Transverse colon (tissue), 4 donors: ENCODE measurements at places on chromosomes 7 and 10. TPM values are rescaled to one million over a fixed set of nuclear protein-coding genes. Genes with fewer than 3 reads are reported as not detected.

CRHR2 gene
- total RNA-seq = not detected

EVX1 gene
- not detected for total RNA-seq

POLR1F gene
- 7.5 TPM for total RNA-seq

MAT1A gene
- not detected for total RNA-seq

CLCN1 gene
- not detected for total RNA-seq

GPR26 gene
- not detected for total RNA-seq

IDI2 gene
- not detected for total RNA-seq

PRPS1L1 gene
- not detected for total RNA-seq

INA gene
- total RNA-seq = 0.95 TPM

ZC3HAV1L gene
- 5.2 TPM for total RNA-seq

RAB11FIP2 gene
- total RNA-seq = 12.3 TPM

SPDYE5 gene
- total RNA-seq = not detected

COL28A1 gene
- total RNA-seq = 4.1 TPM

FAM24B gene
- not detected for total RNA-seq

PLXNA4 gene
- total RNA-seq = 1.1 TPM

TAS2R4 gene
- 1.2 TPM for total RNA-seq

NAT16 gene
- total RNA-seq = not detected

NPSR1 gene
- 9.7 TPM for total RNA-seq

ACBD7 gene
- not detected for total RNA-seq

FGL2 gene
- total RNA-seq = 33.3 TPM

NANOS1 gene
- total RNA-seq = 7.1 TPM
